ENCODE measurements at places on chromosomes 2 and 18.

DNA sequence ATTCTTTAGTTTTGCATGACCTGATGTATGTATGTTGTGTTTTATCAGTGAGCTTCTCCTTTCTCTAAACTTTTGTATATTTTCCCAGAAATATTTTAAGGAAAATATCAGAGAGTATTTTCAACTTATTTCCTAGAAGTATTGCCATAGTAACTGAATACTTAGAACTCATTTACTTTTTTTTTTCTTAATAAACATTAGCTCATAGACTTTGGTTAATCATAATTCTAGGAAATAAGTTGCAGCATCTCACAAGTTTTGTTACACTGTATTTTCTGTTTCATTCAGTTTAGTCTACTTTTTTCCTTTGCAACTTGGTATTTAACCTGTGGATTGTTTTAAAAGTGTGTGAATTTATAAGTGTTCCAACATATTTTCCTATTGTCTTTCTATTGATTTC is 27.5 kb downstream of the SMCHD1 start:
- DNase-seq, result no peak

GRCh38 chr2:231245249-231246094 is 47.0 kb downstream of the ARMC9 start:
- no peak for DNase-seq

GRCh38 chr2:40343902-40344301 is 108.0 kb downstream of the SLC8A1 start:
- DNase-seq, result no peak

GRCh38 chr2:97354576-97354975 is 235.1 kb downstream of the ANKRD36B start:
- no peak for DNase-seq

DNA sequence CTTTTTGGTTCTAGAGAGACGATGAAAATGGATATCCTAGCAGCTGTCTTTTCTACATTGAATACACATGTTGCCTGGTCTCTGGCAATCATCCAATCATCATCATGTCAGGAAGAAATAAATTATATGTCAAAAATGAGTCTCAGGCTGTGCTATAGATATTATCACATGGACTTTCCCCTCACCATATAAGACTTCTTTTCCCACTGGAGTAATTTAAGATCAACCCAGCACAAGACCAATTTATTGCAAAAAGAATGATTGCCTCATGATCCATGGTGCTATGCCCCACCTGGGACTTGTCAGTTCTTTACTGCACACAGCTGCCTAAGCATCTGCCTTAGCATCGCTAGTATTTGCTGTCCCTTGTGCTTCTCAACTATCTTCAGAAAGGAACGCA is 783.7 kb upstream of the TMEFF2 start:
- DNase-seq, result no peak
